Osteocyte (in vitro differentiated cells): ENCODE measurements at places on chromosomes 13 and 19. TPM values are rescaled to one million over a fixed set of nuclear protein-coding genes. Genes with fewer than 3 reads are reported as not detected.

The GATAD2A gene
- 75.6 and 81.3 TPM in 2 replicates for total RNA-seq

DNA sequence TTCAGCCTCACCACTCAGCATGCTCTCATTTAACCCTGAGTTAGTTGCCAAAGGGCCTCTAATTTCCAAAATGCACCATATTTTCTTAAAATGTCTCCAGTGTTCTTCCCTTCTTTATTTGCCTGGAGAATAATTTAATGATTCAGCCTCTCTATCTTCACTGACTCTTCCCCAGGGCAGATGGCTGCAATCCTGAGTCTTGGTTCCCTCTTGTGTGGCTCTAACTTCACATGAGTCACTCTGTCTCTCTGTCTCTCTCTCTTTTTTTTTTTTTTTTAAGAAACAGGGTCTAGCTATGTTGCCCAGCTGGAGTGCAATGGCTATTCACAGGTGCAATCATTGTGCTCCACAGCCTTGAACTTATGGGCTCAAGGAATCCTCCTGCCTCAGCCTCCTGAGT, 251.4 kb downstream of the VWA8 start:
- no peaks in the 10 kb centered on the region for H3K27me3 ChIP-seq
- no peak overlapping the region for H3K27ac ChIP-seq
- H3K4me1 ChIP-seq, result peaks cover 8% of the 10 kb centered on the region

DNA sequence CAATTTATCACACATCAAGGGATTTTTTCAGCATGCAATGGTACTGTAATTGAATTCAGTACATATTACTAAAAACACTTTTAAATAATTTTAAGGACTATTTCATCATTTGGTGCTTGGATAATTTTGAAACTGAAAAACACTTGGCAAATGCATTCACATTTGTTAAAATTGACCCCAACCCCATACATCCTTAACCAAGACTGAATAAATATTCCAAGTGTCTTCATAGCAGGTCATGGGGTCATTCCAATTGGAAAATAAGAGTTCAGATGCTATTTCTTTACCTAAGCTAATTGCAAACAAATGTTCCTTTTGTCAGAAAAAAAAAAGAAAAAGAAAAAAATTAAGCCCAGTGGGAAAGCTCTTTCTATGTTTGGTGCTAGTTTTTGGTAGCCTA, 516.4 kb upstream of the SPRY2 start:
- no peak for DNase-seq
- no peak overlapping the region for H3K27ac ChIP-seq
- H3K4me1 ChIP-seq, result peaks cover 6% of the 10 kb centered on the region
- no peaks in the 10 kb centered on the region for H3K36me3 ChIP-seq

DNA sequence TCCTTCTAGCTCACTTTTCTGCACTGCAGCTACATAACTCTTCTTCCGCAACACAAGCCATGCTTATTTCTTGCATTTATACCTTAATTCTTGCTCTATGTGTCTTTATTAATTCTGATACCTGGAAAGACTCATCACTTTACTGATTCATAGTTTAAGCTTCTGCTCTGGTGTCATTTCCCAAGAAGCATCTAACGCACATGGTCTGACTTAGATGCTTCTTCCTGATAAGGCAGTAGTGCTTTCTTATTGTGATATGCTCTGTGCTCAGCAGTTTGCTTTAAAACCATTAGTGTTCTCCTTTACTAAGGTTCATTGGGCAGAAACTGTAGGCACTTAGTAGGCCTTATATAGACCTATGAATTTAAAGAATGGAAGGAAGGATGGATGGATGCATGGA, 66.4 kb downstream of the EPSTI1 start:
- peaks cover 22% of the 10 kb centered on the region for H3K4me1 ChIP-seq
- peaks cover 17% of the 10 kb centered on the region for H3K36me3 ChIP-seq
- no peak overlapping the region for H3K4me3 ChIP-seq
- H3K27me3 ChIP-seq, result no peaks in the 10 kb centered on the region
